Foreskin keratinocyte (primary cell): ENCODE measurements at places on chromosomes 11 and 22.

- peak; percentile 30 for DNase-seq
Measured at GRCh38 chr11:121437018-121437685, 15.0 kb upstream of the SORL1 start.

GRCh38 chr11:123543797-123544196 is 110.6 kb downstream of the SCN3B start:
- DNase-seq: peak; percentile 52

- no peak for DNase-seq
Measured at GRCh38 chr22:49847751-49848689, 5.6 kb upstream of the ZBED4 start.

DNA sequence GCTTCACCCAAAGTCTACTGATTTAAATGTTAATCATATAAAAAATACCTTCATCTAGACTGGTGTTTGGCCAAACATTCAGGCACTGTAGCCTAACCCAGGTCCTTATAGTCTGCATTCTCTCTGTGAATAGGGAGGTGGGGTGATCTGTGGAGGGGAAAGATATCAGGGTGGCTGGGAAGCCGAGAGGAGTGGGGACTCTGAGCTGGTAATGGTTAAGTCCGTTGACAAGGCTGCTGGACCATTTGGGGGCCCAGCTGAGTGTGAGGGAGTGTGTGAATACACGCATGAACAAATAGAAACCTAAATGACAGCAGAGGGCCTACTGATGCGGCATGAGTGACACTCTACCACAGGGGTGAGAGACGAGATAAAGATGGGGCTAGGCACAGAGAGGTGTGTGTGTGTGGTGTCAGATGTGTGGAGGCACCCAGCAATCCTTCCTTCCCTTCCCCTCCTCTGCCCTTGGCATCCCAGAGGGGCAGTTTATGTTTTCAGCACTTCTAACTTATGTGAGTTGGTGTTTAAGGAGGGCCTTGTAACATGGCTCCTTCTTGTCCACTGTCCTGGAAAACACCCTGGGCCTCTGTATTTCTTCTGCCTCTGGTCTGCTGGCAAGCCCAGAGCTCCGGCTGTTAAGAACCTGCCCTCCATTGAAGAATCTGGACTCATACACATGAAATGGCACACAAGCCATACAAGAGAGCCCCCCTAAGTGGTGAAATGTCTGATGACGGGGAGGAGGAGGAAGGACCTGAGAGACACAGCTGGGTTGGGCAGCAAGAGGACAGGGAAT is 249.1 kb upstream of the TBCEL start:
- no peak for DNase-seq

DNA sequence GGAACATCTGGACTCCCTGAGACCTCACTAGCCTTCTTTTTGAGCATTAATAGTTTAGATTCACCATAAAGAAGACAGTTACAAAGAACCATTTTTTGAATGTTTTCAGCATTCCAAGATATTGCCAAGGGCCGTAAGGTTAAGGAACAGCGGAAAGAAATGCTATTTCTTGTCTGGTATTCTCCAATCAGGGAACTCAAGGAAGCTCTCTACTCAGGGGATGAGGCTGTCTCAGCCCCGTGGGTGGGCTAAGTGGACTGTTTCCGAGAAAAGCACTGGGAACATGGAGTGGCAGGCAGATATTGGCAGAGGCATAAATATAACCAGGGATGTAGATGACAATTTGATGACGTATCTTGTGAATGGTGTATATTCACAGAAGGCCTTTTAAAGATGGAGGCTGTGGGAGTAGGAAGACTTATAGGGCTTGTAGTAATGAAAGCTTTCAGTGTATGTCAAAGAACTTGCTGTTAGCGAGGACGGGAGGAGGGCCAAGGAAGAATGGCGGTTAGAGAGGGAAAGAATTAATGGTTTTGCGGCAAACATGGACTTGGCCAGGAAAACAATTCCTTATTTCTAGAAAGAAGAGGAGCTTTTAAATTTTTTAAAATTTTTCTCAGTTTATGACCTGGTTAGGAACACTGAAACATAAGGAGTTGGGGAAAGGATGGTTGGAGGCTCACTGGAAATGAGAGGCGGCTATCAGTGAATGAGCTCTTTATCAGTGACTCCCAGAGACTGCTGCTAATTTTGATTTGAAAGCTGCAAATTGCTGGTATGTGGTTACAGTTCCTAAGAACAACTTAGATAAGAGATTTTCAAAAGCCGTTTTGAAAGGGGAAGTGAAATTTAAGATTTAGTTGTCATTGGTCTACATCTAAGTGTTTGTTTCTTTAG is 64.6 kb downstream of the ST3GAL4 start:
- no peak for DNase-seq
